ENCODE measurements at places on chromosomes 12 and 14. TPM values are rescaled to one million over a fixed set of nuclear protein-coding genes. Genes with fewer than 3 reads are reported as not detected.
A peak's percentile ranks its signal among the peaks of the same experiment; 100 is the strongest.

DNA sequence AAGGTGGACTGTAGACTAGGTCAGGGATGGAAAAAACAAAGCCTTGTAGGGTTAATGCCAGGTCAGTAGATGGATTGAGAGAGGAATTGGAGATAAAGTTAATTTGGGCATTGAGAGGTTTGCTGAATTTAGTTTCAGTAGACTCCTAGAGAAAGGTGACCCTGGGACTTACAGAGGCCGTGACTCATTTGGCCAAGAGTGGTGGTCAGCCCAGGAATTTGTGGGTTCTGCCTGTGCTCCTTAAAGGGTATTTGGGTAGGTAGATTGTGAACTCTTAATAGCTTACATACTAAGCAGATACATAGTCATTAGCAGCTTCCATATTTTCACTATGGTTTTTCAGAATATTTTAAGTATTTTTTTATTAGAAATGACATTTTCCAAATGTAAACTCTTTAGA lies 21.8 kb downstream of the PLEKHA5 start:
- no peak for DNase-seq

DNA sequence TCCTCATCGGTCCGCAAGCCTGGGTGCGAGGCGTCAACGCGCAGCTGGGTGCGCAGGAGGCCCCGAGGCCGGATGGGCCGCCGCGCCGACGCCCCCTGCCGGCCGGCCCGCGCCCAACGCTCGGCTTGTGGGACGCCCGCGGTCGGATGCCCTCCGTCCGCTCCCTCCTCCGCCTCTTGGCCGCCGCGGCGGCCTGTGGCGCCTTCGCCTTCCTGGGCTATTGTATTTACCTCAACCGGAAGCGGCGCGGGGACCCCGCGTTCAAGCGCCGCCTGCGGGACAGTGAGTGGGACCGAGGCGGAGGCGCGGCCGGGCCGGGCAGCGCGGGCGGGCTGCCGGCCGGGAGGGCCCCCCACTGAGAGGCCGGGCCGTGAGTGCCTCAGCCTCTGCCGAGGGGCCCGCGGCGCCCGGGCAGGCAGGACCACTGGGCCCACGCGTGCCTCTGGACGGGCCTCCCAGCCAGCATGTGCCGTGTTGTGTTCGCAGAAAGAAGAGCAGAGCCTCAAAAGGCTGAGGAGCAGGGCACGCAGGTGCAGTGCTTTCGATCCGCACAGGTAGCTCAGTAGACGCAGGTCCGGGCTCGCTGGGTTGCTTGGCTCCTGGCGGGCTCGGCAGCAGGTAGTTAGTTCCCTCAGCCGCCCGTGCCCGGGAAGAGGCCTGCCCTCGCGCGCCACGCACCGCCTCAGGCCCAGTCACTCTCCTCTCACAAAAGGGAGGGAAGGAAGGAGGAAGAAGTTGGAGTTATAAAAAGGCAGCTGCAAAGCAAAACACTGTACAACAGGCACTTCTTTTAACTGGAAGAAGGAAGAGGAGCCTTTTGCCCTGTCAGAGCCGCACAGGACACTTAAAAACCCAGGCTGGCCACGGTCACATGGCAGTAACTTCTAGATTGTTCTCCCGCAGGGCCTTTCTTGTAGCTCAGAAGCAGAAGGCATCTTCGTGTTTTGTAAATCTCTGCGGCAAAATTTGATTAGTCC lies at the start of gene TOMM20L:
Gene TOMM20L (plus strand): TSS at position 119 of the 977 bp plus-strand sequence. CDS start 28 bp downstream, at position 147.
- peak; percentile 63 for DNase-seq

DNA sequence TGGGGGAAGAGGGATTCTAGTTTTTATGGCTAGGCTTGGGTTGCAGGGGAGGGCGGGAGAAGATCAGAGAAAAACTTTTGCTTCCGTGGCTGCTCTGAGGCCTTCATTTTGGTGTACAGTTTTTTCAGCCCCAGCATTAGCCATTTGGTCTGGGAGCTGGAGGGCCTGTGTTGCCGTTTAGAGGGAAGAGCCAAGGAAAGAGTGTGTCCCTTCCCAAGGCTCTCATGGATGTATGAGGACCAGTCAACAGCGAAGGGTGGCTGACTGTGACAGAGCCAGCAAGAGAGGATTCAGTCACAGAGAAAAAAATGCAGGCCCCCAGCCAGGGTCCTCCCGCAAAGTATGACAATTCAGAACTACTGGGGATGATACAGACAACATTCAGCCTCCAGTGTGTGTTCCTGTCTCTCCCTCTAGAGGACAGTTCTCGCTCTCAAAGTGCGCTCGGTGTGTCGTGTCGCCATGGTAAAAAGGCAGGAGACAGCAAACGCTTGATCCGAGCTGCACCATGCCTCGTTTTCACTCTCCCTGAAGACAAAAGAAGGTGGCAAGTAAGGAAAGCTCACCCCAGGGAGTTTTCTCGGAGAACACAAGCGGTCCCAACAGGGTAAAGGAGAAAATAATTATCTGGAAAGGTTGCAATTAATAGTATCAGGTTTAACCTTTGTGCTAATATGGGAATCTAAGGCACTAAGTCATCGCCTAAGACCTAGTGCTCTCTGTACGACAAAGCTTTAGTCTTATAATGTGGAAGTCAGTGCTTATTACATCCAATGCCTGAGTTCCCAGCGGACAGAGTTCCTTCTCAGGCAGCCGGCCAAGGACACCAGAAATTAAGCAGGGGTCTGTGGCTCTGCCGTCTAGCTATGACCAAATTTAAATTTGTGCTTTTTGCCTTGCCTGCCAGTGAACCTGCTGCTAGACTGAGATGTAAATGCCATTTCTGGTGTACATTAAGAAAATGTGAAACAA lies 157.3 kb upstream of the PLXNC1 start:
- DNase-seq = no peak

DNA sequence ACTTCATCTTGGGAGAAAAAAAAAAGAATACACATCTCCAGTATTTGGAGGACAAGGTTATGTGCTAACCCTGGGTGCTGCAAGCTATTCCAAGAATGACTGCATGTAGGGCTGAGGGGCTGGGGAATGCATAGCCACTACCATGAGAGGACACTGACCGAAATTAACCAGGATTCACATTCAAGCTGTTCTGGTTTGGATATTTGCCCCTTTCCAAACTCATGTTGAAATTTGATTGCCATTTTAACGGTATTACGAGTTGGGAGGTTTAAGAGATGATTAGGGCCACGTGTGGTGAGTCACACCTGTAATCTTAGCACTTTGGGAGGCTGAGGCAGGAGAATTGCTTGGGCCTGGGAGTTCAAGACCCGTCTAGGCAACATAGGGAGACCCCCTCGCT lies 18.5 kb upstream of the MARK3 start:
- no peak for DNase-seq

DNA sequence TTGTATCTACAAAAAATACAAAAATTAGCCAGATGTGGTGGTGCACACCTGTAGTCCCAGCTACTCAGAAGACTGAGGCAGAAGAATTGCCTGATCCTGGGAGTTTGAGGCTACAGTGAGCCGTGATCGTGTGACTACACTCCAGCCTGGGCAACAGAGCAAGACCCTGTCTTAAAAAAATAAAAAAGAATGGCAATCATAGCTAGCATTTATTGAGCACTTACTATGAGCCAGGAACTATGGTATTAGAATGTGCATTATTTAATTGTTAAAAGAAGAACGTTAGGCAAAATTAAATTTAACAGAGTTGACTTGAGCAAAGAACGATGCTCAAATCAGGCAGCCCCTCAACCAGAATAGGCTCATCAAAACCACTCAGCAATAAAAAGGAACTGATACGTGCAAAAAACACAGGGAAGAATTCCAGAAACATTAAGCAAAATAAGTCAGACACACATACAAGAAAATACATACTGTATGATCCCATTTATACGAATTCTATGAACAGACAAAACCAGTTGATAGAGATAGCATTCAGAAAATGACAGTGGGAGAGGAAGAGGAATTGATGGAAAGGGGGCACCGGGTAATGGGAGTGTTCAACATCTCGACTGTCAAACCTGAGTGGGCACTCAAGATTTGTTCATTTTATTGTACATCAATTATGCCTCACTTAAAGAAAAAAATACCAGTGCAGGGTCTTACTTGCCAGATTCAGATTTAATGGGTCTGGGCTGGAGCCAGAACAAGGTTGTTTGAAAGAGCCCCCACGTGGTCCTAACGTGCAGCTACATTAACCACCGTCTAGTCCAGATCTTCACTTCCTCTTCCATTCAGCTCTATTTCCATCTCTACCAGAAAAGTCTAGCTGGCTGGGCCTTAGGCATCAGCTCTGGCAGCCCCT lies 8.0 kb downstream of the SCNN1A start:
- DNase-seq = peak; percentile 50

GRCh38 chr14:74490486-74490885 lies 2.6 kb downstream of the NPC2 start:
- DNase-seq = no peak

GRCh38 chr12:104304261-104305009 lies 896 bp downstream of the EID3 start:
- no peak for DNase-seq

DNA sequence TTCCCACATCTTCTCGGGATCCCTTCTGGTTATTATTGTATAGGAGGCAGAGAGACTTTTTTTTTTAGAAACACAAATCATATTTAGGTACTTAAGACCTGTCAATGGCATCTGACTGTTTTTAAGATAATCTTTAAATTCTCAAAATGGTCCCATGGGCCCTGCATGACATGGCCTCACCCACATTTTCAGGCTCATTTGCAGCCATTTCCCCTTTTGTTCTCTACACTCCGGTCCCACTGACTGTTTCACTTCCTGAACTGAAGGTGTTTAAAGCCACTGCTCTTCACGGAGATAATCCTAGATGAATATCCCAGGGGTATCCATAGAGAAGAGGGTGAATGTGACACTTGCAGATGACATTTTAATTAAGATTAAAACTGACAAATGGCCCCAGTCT lies 12.3 kb upstream of the C12orf71 start:
- DNase-seq = no peak

- no peak for DNase-seq
These were observed 456.9 kb upstream of the TMEM132C start for GRCh38 chr12:127810041-127810440.

GRCh38 chr14:63452796-63453195 lies 90.4 kb downstream of the PPP2R5E start:
- DNase-seq = no peak

GRCh38 chr12:66733839-66734238 lies 55.0 kb upstream of the GRIP1 start:
- no peak for DNase-seq

- DNase-seq = no peak
These were observed 16.6 kb downstream of the SMUG1 start for GRCh38 chr12:54172168-54172567.

DNA sequence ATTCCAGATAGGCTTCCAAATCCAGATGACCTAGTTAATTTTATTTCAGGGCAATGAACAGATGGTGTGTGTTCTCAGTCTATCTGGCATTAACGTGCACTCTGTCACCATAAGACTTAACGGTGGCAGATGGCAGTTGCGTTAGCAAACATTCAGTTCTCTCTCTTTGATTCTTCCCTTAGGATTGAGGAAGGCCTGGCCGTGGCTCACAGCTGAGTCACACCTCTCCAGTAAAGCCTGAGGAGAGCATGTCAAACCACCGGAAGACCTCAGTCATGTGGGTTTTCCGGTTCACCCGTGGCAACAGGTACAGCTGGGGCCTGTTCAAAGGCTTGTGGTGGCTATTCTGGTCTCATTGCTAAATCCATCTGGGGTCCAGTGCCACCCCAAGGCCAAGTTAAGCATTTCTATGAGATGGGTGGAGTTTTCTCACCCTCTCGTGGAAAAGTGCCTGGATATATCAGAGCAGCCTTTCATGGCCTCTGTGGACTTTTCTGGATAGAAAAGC lies 545.1 kb upstream of the ATP2B1 start:
- peak; percentile 41 for DNase-seq

- DNase-seq = no peak
These were observed 227.3 kb downstream of the DPF3 start for GRCh38 chr14:72666610-72667009.

DNA sequence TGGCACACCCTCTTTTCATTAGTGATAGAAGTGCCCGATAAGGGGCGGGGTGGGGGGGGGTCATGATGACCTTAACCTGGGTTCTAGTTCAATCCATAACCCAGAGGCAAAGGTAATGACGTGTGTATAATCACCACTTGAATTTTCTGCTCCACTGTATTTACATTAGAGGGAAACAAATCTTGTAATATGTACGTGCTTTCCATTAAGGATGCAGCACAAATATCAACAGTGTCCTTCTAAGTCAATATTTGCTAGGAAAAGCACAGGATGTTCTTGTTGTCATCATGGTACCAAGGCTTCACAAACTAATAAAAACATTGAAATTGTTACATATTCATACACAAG lies 121.2 kb upstream of the SLC38A2 start:
- DNase-seq = no peak

DNA sequence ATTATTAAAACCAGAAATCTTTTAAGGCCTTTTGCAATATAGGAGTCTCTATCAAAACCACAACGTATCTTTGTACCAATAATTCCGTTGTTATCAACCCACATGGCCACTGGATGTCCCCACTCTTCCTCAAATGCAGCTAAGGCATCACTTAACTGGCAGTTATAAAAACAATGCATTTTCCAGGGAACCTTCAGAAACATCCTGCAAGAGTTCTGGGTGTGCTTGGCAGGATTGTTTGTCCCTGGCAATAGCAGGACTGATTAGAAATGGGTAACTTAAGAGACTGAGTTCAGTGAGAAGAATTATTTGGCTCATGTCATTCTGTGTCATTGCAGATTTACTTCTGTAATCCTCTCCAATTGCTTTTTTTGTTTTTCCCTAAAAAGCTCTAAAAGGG lies 112.0 kb downstream of the SLC15A5 start:
- DNase-seq = no peak

DNA sequence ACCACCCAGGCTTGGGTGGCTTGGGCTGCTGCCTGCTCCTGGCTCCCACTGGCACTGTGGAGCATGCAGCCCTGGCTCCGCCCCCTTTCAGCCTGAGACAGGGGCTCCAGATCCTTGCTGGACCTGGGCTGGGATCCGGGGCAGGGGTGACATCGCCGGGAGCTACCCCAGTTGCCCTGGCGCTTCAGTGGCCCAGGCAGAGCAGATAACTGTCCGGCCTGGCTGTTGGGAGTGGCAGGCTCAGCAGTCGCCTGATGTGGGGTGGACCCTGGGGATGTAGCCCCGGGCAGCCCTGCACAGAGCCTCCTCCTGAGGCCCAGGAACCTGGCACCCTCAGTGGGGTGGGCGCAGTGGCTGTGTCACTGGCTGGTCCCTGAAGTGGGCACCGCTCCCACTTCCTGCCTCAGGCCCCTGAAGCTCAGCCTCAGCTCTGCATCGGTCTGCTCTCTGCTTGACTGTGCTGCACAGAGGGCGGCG lies 57.9 kb downstream of the FUT8 start:
- DNase-seq = no peak

GRCh38 chr12:57935331-57935730 lies 6.0 kb upstream of the ATP23 start:
- DNase-seq = no peak

GRCh38 chr12:123488539-123489230 lies 30.7 kb downstream of the SNRNP35 start:
- no peak for DNase-seq

GRCh38 chr14:53921027-53921426 lies 35.6 kb downstream of the BMP4 start:
- no peak for DNase-seq

The KCNC2 gene
- not detected for total RNA-seq

The STX2 gene
- 23.2 TPM for total RNA-seq

The TMTC1 gene
- total RNA-seq = not detected

The IFI27L1 gene
- 31.6 TPM for total RNA-seq

The UBR7 gene
- total RNA-seq = 43.5 TPM

The HOTAIR gene
- total RNA-seq = not detected

The MARCHF9 gene
- 23.7 TPM for total RNA-seq

The PTGER2 gene
- total RNA-seq = 60.4 TPM

The NGB gene
- total RNA-seq = not detected

The CEBPE gene
- 0.67 TPM for total RNA-seq

The SERPINA4 gene
- not detected for total RNA-seq

Data from activated CD4-positive, alpha-beta T cell treated with anti-CD3 and anti-CD28 coated beads, Interleukin-2, amount 10 ng/mL, durations not matched to agents 7 days and 5 days (primary cell).